ENCODE measurements at places on chromosomes 2 and 18.

DNA sequence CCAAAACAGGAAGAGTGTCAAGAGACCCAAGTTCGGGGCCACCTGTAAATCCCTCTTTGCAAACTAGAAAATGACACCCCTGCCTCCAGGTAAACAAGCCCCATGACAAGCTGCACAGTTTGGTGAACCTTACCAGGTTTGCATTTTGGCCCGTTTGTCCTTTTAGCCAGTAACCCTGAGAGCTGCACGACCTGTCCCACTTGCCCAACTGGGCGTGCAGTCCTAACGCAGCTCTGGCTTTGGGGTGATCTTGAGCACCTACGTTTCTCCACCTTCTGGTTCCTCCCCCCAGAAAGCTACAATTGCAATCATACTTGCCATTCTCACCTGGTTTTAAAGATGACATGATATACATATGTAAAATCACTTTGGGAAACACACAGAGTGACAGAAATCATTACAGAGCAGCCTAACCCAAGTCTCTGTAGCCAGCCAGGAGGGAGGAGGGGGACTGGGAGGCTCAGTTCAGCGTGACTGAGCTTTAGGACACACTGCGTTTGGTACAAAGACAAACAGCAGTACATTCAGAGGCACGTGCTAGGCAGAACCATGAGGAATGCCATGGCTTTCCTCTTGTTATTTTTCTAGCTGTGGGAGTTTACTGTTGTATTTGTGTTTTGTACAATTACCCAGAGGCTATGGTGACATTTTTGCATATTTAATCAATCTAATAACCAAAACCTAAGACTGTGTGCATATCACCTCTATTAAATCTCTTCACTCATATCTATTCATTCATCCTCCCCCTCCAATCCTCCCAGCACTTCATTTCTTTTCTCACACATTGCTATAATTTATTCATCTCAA is 304.0 kb downstream of the IRS1 start:
- H3K27me3 ChIP-seq: no peaks in the 10 kb centered on the region
- DNase-seq: no peak
- no peaks in the 10 kb centered on the region for H3K36me3 ChIP-seq
- no peak overlapping the region for H3K27ac ChIP-seq

DNA sequence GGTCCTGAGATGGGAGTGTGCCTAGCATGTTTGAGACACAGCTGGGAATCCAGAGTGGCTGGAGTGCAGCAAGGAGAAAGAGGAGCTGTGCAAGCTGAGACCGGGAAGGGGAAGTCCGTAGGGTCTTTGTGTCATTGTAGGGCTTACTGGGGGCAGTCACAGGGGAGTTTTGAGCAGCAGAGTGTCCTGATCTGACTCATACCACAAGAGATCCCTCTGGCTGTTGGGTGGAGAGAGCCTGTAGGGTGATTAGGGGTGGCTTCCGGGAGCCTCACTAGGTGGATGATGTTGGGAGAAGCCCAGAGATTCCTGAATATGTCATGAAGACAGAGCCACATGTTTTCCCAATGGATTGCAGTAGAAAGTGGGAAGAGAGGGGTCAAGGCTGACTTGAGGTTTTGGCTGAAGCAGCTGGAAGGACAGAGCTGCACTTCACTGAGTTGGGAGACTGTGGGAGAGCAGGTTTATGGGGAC is 30.9 kb downstream of the FHOD3 start:
- no peak overlapping the region for H3K4me3 ChIP-seq

DNA sequence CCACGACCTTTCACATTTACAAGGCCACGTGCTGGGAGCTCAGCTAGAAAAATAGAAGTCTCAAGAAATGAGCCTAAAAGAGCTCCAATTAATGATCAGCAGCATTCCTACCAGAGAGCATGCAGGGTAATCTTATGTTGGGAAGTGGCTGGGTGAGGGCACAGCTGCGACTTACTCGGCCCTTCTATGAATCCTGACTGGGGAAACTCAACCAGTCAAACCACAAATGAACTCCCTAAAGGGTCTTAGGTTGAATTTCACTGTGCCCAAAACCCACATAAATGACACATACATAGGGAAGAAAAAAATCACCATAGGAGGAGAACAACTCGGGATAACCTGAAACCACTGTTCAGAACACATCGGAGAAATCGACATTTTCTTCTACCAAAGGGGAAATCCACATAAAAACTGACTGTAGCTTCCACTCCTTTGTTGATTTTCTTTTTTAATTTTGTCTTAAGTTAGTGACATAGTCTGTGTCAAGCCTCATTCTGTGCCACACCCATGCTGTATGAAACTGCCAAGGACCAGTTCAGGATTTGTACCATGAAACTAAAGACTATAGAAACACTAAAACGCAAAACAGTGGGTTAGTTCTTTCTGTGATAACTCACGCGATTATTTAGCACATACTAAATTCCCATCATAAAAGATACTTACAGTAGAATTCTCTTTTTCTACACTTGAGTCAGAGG is 54.7 kb downstream of the UXS1 start:
- H3K27ac ChIP-seq: peak overlapping the region; percentile 41
- no peaks in the 10 kb centered on the region for H3K36me3 ChIP-seq

DNA sequence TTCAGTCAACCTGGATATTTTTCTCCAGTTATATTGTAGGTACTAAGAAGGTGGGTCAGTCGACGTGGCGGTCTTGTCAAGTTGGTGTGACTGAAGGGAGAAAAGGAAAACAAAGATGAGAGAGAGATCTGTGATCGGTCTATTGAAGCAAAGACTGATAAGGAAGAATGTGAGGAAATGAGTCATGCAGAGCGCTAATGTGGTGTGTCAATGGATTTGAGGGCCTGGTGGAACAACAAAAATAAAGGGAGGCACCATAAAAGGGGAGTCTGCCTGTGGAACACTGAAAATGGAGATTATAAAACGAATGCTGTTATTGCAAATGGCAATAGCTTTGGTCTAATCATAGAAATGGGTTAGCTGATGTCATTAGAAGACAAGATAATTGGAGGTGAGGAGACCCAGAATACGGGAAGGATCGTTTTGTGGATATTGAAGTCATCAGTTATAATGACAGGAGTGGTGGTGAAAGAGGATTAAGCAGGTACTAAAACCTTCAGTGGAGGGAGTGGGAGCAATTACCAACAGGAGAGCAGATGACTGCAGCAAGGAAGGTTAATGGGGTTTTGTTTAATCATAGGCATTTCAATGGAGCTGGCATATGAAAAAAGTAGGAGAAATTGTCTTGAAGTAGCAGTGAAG is 599.1 kb upstream of the FSHR start:
- H3K4me1 ChIP-seq: no peaks in the 10 kb centered on the region
- no peaks in the 10 kb centered on the region for H3K36me3 ChIP-seq
- no peak for DNase-seq
- H3K27ac ChIP-seq: no peak overlapping the region

DNA sequence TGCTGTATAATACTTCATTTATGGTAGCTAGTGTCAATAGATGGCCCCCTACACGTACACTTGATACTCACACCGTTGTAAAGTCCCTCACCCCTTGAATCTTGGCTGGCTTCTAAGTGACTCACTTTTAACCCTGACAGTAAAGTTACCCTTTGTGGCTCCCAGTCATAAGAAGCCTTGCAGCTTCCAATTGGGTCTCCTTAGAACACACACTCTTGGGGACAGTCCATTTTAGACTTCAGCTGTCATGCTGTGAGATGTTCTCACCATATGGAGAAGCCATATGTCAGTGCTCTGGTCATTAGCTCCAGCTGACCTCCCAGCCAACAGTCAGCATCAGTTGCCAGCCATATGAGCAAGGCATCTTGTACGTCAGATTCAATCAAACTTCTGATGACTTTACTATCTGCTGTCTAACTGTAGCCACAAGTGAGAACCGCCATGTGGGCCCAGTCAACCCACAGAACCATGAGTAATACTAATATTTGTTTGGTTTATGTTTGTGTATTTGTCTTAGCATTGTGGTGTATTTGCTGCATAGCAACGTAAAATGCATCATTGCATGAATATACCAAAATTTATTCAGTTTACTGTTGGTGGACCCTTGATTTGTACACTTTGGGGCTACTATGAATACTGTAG is 68.3 kb downstream of the PTPN4 start:
- H3K36me3 ChIP-seq: no peaks in the 10 kb centered on the region
- peaks cover 12% of the 10 kb centered on the region for H3K4me1 ChIP-seq
- DNase-seq: no peak

GRCh38 chr18:415047-415446 is 85.5 kb downstream of the COLEC12 start:
- no peak overlapping the region for H3K4me3 ChIP-seq
- no peaks in the 10 kb centered on the region for H3K4me1 ChIP-seq
- no peaks in the 10 kb centered on the region for H3K36me3 ChIP-seq
- DNase-seq: no peak
- H3K27ac ChIP-seq: no peak overlapping the region
- no peaks in the 10 kb centered on the region for H3K27me3 ChIP-seq

DNA sequence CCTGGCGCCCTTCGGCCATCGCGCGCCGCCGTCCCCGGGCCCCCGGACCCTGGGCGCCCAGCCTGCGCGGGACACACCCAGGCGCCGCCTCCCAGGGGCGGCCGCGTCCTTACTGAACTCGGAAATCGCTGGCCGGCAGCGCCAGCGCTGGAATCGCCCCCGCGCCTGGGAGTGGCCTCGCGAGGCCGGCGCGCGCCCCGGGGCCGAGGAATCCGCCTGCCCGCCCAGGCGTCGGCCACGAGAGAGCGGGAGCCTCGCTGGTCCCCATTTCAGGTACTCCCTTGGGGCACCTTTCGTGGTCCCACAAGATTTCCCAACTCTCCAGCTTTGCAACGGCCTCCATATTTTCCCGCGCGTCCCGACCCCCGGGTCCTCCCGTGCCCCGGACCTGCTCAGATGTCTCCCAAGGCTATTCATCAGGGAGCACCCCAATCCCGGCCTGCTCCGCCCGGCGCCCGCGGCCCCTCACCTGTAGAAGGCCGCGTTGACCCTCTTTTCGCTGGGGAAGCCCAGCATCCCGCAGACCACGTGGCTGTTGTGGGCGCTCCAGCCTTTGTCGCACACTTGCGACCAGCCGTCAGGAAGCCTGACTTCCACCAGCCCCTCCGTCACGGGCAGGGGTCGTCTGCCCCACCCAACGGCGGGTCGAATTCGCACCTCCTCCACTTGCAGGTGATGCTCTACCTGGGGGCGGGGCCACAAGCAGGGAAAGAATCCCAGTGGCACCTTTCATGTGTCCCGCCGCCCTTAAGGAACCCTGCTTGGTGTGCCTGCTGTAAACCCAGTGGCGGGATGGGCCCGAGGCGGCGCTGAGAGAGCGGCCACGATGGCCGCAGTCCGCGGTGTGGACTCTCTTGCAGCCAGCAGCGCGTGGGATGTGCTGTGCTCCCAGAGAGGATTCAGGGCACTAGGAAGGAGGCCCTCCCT is 4.6 kb downstream of the LOXL3 start:
- H3K27me3 ChIP-seq: peaks cover 45% of the 10 kb centered on the region
- peak overlapping the region; percentile 68 for H3K4me3 ChIP-seq
- no peaks in the 10 kb centered on the region for H3K36me3 ChIP-seq
- H3K27ac ChIP-seq: peak overlapping the region; percentile 60
- H3K4me1 ChIP-seq: peaks cover 6% of the 10 kb centered on the region

GRCh38 chr2:226552571-226553285 is 246.9 kb downstream of the IRS1 start:
- H3K4me1 ChIP-seq: peaks cover 11% of the 10 kb centered on the region
- H3K36me3 ChIP-seq: no peaks in the 10 kb centered on the region
- H3K27ac ChIP-seq: no peak overlapping the region
- DNase-seq: no peak

GRCh38 chr18:13232086-13232917 is 13.7 kb downstream of the LDLRAD4 start:
- H3K4me1 ChIP-seq: peaks cover 20% of the 10 kb centered on the region
- peak; percentile 84 for DNase-seq
- H3K27me3 ChIP-seq: no peaks in the 10 kb centered on the region
- no peaks in the 10 kb centered on the region for H3K36me3 ChIP-seq

- H3K27ac ChIP-seq: no peak overlapping the region
- H3K27me3 ChIP-seq: no peaks in the 10 kb centered on the region
- H3K36me3 ChIP-seq: no peaks in the 10 kb centered on the region
- DNase-seq: no peak
- H3K4me3 ChIP-seq: no peak overlapping the region
- H3K4me1 ChIP-seq: no peaks in the 10 kb centered on the region
Measured at GRCh38 chr2:205001300-205001966, 456.2 kb downstream of the PARD3B start.

DNA sequence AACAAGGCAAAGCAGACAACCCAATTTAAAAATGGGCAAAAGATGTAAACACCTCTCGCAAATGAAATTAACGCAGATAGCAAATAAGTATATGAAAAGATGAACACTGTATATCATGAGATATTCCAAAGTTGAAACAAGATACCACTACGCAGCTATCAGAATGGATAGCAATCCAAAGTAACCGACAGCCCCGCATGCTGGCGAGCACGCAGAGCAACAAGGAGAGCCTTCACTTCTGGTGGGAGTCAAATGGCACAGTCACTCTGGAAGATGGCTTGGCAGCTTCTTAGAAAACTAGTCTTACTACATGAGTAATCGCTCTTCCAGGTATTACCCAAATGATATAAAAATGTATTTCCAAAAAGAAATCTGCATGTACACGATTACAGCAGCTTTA is 1.4 kb downstream of the NDUFA10 start:
- peak overlapping the region; percentile 93 for H3K27ac ChIP-seq
- peak overlapping the region; percentile 75 for H3K4me3 ChIP-seq
- H3K4me1 ChIP-seq: peaks cover 20% of the 10 kb centered on the region
- H3K36me3 ChIP-seq: no peaks in the 10 kb centered on the region

DNA sequence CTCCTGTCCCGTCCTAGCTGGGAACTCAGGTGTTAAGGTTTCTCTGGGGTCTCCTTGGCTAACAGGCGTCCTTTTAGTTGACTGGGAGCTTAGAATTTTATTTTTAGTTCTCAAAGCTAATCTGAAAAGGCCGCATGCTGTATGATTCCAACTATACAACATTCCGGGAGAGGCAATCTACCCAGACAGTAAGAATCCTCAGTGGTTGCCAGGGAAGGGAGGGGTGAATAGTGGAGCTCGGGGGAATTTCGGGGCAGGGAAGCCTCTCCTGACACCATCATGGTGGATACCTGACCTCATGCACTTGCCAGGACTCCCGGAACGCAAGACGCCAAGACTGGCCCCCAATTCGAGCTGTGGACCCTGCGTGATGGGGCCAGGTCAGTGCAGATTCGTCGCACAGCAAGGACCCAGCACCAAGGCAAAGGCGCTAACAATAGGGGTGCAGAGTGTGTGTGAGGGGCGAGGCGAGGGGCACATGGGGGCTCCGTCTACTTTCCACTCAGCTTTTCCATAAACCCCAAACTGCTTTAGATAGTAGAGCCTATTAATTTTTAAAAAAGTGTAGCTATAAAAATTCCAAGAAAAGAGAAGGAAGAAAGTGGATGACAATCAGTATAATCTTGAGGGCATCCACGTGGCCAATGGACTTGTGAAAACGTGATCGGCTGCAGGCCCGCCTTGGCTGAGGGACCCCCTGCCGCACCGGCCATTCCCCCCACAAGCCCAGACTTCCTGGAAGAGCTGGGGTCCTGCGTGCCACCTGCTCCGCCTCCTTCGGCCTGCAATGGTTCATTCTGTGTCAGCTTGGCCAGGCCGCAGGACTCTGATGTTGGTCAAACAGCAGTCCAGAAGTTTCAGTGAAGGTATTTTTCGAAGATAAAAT is 17.3 kb downstream of the PDCD1 start:
- peaks cover 11% of the 10 kb centered on the region for H3K27me3 ChIP-seq
- H3K36me3 ChIP-seq: no peaks in the 10 kb centered on the region
- H3K27ac ChIP-seq: no peak overlapping the region
- no peak for DNase-seq
- H3K4me1 ChIP-seq: no peaks in the 10 kb centered on the region

All from psoas muscle (tissue), 8 donors.